ENCODE measurements at places on chromosomes 2 and 18.
A peak's percentile ranks its signal among the peaks of the same experiment; 100 is the strongest.

GRCh38 chr2:157821519-157822131 lies 54.5 kb downstream of the ACVR1 start:
- no peak for DNase-seq

DNA sequence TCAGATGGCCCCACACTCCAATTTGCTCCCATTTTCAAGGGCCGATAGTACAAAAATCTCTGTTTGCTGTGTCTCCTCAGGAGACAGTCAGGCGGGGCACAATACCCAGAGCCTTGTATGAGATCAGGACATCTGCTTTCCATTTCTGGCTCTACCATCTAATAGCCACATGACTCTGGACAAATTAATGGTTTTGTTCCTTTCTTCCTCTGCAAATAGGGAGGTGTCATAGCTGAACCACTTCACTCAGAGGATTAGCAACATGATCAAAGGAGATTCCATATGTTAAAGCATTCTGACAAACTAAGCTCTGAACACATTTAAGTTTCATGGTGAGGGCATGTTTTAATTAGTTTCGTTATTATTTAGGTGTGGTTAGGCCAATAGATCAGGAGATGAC lies 602.1 kb upstream of the SYT4 start:
- DNase-seq = no peak

GRCh38 chr2:238090887-238091286 lies 9.3 kb upstream of the ESPNL start:
- DNase-seq = no peak

- peak; percentile 98 for DNase-seq
Observed at GRCh38 chr2:185475914-185476313, 262.7 kb upstream of the FSIP2 start.

GRCh38 chr2:226124548-226125011 lies 675.0 kb downstream of the IRS1 start:
- DNase-seq = no peak

DNA sequence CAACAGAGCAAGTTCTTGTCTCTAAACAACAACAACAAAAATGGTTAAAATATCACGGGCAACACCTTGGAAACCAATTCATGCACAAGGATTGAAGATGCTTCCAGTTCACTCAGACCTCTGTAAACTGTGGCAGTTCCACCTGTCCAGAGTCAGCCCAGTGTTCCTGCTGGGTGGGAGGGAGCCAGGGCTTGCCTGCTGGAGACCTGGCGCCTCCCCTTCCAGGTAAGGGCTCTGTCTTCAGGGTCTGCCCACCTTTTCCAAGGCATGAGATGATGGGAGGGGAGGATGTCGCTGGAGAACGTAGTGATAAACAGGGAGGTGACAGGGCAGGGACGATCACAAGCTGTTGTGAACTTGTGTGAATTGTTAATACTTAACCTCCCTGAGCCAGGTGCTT lies 9.8 kb upstream of the GPC1 start:
- DNase-seq = no peak

GRCh38 chr2:159265171-159265576 lies 21.3 kb downstream of the WDSUB1 start:
- DNase-seq = no peak

GRCh38 chr2:61535449-61535848 lies 2.7 kb downstream of the XPO1 start:
- no peak for DNase-seq

DNA sequence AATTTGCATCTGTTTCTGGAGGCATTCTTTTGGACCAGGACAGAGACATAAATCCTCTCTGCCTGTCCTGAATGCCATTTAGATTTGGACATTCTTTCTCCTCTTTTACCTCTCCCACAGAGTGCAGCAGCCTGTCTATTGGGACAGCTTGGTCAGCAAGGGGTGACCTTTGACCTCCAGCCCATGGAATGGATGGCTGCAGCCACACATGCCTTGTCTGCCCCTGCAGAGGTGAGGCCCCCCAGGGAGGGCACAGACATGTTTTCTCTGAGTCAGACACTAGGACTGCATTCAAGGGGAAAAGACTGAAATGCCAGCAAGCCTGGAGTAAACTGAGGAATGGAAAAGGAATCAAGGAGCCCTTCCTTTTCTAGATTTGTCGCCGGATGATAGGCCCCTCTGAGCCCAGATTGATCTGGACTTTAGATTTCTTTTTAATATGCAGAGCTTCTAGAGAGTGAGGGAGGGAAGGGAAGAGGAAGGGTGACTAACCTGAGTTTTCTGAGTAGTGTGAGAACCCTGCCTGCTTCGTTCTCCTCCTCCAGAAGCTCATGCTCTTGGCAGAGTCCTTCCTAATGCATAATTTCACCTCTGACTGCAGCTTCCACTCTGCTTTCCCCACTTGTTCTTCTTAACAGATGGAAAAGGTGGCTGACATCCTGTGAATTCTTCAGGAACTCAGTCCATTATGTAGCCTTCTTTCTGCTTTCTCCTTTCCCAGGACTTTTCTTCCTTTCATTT lies 16.1 kb upstream of the TTLL4 start:
- no peak for DNase-seq

DNA sequence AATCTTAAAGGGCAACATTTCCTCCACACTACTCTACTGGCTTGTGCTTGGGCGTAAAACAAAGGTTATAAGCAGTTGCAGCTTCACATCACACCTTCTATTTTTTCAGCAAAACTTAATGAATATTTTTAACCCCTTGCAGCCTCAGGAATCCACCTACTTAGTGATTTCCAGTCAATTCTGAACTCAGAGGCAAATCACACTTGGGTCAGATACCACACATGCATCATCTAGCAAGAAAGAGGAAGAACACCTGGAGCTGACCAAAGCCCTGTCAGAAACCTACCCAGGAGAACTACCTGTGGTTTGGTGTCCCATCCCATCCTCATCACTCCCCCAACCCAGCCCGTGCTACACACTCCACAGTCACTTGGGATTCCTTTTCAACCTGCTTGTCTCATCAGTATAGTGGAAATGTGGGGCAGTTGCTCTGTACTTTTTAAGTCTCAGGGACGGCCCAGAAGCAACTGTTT lies 25.5 kb downstream of the PIAS2 start:
- DNase-seq = no peak

DNA sequence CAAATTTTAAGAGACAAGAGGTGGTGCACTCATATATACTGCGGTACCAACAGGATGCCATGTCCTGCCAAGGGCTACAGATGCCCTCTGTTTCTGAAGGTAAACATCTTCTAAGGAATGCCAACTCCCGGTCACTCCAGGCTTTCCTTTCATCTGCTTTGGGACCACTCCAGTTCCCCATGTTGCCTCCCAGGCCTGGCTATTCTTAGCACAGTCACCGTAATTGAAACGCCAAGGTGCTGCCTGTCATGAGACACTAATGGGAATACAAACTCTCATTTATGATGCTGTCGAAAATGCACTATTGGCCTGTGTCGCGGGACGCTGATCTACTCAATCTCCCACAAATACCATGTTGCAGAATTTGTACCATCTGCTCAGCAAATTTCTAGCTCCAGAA lies 79.6 kb downstream of the KLF7 start:
- no peak for DNase-seq

DNA sequence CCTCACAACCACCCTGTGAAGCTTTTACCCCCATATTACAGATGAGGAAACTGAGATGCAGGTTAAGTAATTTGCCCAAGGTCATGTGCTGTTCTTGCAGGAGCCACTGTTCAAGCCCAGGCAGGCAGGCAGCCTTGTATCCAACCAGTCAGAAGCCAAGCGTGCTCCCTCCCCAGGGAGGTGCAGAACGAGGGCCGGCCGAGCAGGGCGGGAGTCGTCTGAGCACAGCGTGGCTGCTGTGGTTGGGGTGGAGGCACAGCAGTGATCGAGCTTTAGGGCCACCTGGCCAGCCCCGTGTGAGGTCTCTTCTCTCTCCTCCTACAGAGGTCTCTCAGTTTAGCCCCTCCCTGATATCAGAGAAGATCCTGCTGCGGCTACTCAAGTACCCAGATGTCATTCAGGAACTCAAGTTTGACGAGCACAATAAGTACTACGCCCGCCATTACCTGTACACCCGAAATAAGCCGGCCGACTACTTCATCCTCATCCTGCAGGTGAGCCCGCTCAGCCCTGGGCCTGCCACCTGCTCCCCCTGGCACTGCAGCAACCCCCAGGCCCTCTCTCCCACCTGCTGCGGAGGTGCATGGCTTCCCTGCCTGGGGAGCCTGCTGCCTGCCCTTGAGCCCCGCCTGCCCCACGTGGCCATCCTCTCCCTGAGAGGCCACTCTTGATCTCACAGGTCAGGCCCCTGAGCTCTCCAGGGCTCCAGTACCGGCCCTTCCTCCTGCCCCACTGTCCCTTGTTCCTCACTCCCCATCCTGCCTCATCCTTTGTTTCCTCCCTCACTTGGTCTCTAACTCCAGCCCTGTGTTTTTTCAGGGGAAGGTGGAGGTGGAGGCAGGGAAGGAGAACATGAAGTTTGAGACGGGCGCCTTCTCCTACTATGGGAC lies 17.1 kb upstream of the CNNM3 start:
- no peak for DNase-seq

DNA sequence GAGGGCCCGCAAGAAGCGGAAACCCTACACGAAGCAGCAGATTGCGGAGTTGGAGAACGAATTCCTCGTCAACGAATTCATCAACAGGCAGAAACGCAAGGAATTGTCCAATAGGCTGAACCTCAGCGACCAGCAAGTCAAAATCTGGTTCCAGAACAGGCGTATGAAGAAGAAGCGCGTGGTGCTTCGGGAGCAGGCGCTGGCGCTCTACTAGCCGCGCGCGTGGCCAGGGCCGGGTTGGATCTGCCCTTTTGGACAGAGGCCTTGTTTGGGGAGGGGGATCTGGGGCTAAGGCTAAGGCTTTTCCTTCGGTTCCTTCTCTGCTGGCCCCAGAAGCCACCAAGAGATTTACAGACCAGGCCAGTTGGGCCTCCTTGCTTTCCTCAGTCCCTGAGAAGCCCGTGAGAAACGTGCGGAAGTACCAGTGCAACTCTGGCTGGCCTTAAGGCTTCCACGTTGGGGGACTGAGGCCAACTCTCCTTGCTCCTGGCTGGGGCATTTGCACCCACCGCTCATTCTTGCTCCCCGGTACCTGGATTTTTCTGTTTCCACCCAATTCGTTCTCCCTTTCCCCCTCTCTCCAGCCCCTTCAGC lies 1.0 kb downstream of the HOXD12 start:
- DNase-seq = no peak

GRCh38 chr2:28624793-28625701 lies 126.6 kb upstream of the PPP1CB start:
- DNase-seq = no peak

DNA sequence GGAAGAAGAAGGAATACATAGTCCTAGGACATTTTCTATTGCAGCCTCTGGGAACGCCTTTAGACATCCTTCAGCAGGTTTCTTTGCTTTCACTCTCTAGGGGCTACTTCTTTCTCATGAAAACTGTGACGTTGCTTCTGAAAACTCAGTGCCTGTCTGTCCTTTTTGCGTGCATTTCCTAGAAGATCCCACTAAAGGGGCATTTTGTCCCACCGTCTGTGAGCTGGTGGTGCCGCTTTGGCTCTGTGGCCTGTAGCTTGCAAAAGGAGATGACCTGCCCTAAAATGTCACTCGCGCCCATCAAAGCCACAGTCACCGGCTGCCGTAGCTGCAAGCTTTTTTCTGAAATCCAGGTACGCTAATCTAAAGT lies 579 bp downstream of the STAT4 start:
- DNase-seq = no peak

DNA sequence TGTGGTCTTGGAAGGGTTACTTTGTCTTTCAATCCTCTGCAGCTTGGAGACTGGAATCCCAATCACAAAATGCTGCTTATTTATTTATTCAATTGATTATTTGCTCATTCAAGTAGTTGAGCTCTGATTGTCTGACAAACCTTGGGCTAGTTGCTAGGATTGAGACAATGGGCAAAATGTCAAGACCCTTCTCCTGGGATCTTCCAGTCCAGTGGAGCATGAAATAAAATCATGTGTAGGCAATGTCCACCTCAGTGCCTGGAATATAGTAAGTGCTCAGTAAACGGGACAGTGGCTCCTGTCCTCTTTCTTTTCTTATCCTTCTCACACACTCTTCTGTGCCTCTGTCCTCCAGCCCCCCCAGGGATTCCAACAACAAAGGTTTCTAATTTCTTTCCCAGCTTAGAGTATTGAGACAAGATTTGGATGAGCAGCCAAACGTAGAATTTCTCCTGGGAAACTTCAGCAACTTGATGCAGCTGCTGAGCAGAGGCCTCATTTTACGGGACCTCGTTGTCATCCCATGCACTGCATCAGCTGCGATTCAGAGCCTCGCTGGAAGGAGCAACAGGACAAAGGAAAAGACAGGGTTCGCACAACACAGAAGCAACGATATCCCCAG lies 545.0 kb downstream of the SOX11 start:
- no peak for DNase-seq

DNA sequence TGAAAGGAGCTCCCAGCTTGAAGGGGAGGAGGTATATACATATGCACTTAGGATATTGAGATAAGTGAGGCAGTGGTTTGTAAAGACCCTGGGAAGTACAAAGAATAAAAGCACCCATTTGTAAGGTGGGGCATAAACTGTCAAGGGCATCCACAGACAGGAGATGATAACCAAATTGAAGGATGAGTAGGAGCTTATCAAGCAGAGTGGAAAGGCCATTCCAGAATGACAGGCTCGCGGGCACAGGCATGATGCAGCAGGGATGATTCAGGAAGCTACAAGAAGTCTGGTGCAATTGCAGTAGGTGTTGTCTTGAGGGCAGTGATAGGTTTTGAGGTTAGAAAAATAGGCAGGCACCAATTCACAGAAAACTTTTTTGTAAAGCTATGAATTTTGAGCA lies 504.8 kb downstream of the PIK3C3 start:
- no peak for DNase-seq

DNA sequence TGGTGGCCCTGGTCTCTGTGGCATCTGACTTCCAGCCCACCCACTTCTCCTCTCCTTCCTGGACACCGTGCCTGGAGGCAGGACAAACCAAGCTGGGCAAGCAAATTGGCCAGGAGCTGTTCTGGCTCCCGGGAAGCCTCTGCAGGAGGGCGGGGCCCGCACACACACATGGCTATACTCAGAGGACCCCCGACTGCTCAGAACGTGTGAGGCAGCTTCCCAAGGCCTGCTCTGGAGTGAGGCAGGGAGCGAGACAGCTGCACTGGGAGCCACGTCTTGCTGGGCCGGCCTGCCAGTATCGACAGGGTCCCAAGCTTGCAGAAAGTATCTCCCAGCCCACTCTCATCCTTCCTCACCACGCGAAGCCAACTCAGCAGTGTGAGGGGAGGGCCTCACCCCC lies 257.3 kb downstream of the TWIST2 start:
- DNase-seq = no peak

GRCh38 chr2:163471947-163472346 lies 263.9 kb downstream of the FIGN start:
- DNase-seq = no peak

GRCh38 chr18:23270986-23271680 lies 135.8 kb downstream of the CABLES1 start:
- DNase-seq = no peak

DNA sequence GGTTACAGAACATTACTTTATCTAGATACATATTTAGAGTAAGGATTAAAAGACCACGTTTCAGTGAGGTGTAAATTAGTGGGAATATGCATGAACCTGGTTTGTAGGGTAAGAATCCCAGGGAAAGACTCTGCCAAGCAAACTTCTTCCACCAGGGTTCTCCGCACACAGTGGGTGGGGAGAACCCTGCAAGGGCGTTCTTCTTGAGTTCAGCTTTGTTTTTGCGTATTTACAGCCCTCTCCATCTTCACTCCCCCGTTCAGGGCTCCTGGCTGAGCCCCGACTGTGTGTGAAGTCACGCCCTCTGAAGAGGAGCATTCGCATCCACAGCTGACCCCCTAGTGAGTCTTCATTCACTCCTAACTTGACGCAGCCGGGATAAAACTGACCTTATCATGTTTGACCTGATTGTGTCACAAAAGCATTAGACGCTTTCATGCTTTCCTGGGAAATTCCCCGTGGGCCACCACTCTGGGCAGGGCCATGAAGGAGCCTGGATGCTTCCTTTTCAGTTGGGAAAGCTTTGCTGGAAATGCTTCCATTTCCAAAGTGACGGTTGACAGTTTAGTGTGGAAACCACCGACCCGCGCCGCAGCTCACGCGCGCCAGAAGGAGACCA lies 1.0 kb downstream of the ALKAL2 start:
- no peak for DNase-seq
